ENCODE measurements at places on chromosomes 7 and 10. TPM values are rescaled to one million over a fixed set of nuclear protein-coding genes. Genes with fewer than 3 reads are reported as not detected.

The PDIA4 gene
- 192 TPM for total RNA-seq

The ZNF722 gene
- not detected for total RNA-seq

GRCh38 chr7:98745722-98746318, 124.0 kb downstream of the TMEM130 start:
- no peaks in the 10 kb centered on the region for H3K4me1 ChIP-seq
- peak; percentile 76 for DNase-seq
- H3K27me3 ChIP-seq = no peaks in the 10 kb centered on the region
- no peak overlapping the region for H3K27ac ChIP-seq
- no peak overlapping the region for H3K4me3 ChIP-seq

- H3K4me1 ChIP-seq = no peaks in the 10 kb centered on the region
- DNase-seq = no peak
Measured at GRCh38 chr10:120505056-120505455, 48.0 kb downstream of the PLPP4 start.

Measured in Caco-2 (cell line).